ENCODE measurements at places on chromosomes 2 and 18.
A peak's percentile ranks its signal among the peaks of the same experiment; 100 is the strongest.

GRCh38 chr18:55405893-55406406 is 182.0 kb downstream of the TCF4 start:
- no peak for DNase-seq

- no peak for DNase-seq
Observed at GRCh38 chr2:155599834-155600233, 732.7 kb downstream of the NR4A2 start.

DNA sequence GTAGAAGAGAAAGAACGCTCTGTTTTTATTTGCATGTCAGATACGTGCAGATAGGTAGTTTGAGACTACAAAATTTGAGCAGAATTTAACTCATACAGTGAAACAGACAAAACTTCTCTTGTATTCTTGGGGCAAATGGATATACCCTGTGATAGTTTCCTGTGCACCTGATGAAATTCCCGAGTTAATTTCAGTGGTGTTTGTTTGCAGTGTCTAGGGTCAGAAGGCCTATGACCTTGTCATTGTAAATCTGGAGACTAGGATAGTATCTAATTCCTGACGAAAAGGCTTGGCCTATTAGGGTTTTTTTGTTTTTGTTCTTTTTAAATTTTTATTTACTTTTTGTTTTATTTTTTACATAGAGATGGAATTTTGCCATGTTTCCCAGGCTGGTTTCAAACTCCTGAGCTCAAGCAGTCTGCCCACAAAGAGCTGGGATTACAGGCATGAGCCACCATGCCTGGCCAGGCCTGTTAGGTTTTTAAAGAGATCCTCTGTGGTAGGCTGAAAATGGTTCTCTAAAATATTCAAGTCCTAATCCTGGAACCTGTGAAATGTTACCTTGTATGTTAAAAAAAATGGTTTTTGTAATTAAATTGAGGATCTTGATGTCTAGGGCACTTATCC is 17.6 kb downstream of the LCLAT1 start:
- no peak for DNase-seq

DNA sequence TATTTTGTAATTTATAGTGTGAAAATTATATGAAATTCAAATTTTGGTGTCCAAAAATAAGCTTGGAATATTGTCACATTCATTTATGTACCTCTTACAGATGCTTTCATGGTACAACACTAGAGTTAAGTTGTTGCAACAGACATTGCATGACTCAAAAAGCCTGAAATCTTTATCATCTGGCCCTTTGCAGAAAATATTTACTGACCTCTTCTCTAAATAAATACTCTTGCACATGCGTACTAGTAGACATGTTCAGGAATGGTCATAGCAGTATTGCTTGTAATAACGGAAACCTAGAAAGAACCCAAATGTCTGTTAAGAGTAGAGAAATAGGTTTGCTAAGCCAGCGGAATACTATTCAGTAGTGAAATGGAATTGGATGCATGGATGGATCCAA is 60.4 kb downstream of the GALNT1 start:
- DNase-seq = no peak

DNA sequence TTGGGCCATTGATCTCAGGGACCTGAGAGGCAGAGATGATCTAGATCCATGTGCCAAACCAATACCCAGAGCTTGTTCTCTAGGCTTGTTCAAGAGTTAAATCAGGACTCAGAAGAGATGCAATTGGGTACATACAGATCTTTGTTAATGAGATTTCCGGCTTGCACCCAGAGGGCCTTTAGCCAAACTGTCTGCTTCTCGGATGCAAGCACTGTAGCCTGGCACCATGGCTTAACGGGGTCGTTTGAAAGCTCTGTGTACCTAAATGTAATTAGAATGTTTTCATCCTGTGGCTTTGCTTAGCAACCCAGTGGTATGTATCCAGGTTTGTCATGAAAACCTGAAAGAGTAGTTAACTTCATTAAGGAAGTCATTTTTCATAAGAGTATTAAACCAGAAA is 94.2 kb downstream of the TPGS2 start:
- no peak for DNase-seq

- DNase-seq = no peak
Observed at GRCh38 chr2:66236816-66237802, 197.8 kb upstream of the MEIS1 start.

GRCh38 chr18:45361125-45361851 is 254.0 kb upstream of the SLC14A2 start:
- DNase-seq = no peak

DNA sequence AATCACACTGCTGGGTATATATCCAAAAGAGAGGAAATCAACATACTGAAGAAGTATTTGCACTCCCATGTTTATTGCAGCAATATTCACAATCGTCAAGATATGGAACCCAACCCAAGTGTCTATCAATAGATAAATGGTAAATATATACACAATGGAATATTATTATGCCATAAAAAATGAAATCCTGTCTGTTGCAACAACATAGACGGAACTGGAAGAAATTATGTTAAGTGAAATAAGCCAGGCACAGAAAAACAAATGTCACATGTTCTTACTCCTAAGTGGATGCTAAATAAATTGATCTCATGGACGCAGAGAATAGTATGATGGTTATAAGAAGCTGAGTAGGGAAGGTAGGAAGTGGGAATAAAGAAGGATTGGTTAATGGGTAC is 65.7 kb downstream of the NCKAP1 start:
- no peak for DNase-seq

- no peak for DNase-seq
Observed at GRCh38 chr2:19762142-19762541, 139.6 kb downstream of the TTC32 start.

DNA sequence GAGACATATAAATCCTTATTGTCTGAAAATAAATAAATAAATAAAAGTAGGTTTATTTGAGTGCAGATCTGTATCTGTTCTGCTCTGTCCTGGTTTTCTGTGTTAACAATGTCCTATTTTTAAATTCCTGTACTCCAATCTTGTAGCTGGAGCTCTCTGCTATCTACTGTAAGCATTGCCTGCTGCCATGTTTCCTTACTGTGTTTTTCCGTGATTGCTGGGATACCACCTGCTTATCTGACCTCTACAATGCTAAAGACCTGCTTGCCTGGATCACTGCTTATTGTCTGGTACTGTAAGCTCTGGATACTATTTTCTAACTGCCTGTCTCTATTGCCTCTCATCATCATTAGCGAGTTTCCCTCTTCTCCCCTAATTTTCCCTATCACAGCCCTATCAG is 11.6 kb downstream of the PTPN4 start:
- DNase-seq = no peak

- no peak for DNase-seq
Observed at GRCh38 chr2:207601774-207602173, 23.4 kb downstream of the METTL21A start.

DNA sequence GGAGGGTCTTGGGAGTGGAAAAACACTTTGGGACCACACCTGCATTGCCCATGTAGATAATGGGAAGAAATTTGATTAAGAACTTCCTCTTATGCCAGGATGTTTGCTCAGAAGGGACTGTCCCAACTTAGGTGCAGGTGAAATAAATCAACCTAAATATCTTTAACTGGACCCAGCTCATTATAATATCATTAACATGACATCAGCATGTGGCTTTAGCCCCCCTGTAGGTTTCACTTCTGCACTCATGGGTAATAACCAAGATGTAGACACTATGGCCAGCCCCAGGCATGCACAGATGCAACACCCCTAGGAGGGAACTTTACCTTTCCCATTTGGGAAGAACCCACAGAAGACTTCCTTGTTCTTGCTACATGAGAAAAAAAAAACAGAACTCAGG is 227.4 kb upstream of the ZNF804A start:
- DNase-seq = no peak

- DNase-seq = no peak
Observed at GRCh38 chr2:236254001-236254400, 10.2 kb downstream of the ASB18 start.

- DNase-seq = no peak
Observed at GRCh38 chr2:210086292-210086691, 83.9 kb downstream of the RPE start.

- no peak for DNase-seq
Observed at GRCh38 chr2:16430846-16431245, 234.8 kb downstream of the CYRIA start.

GRCh38 chr18:51160646-51161045 is 36.8 kb downstream of the MEX3C start:
- no peak for DNase-seq

GRCh38 chr18:70151614-70152013 is 53.9 kb downstream of the RTTN start:
- DNase-seq = no peak

GRCh38 chr2:62197011-62197924 is 1.4 kb downstream of the B3GNT2 start:
- no peak for DNase-seq

DNA sequence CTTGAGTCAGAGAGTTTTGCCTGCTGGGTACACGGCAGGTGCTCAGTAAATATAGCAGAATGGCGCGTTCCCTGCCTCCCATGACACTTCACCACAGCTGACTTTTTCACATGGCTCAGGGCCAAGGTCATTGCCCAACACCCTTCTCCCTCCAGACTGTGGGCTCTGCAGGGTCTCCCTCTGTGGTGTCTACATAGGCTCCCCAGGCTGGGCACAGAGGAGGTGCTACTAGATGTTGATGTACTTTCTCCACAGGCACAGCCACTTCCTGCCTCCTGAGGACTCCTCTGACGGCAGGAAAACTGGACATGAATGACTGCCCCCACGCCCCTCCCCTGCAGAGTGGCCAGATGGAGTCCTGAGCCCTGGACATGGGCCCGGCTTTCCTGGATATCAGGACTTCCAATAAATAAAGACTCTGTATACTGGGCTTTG is 4.2 kb downstream of the CHCHD5 start:
- DNase-seq = no peak

DNA sequence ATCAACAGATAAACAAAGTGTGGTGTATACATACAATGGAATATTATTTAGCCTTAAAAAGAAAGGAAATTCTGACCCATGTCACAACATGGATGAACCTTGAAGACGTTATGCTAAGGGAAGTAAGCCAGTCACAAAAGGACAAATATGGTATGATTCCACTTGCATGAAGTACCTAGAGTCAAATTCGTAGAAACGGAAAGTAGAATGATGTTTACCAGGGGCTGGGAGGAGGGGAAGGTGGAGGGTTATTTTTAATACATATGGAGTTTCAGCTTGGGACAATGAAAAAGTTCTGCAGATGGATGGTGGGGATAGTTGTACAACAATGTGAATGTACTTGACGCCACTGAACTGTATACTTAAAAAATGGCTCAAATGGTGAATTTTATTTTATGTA is 3.3 kb upstream of the DES start:
- no peak for DNase-seq

DNA sequence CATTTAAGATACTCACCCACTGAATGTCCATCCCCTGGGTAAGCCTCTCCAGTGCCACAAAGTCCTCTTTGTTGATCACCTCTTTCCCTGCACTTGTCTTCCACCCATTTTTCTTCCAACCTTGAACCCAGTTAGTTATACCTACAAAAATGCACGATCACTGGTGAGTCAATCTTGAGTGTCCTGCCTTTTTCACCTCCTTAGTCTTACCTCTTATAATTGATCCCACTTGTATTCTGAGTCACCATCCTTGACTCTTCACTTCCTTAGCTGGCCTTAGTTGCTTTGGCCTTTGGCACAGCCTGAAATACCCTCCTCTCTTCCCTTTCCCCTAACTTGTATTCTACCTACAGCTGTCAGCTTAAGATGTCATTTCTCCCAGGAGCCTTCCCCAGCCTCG is 10.2 kb downstream of the RNASEH1 start:
- no peak for DNase-seq

DNA sequence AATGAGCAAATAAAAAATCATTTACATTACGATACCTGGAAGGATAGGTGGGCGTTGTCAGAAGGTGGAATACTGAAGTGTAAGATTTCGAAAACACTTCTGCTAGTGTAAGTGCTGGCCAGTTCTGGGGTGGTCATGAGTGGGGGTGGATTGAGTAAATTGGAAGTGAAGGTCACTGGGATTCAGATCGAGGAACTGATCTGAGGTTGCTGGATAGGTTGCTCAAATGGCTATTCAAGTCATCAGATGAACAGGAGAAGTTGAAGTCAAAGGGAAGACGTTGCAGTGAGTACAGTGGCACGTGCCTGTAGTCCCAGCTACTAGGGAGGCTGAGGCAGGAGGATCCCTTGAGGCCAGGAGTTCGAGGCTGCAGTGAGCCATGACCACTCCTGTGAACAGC is 95.7 kb downstream of the MALT1 start:
- DNase-seq = no peak

- DNase-seq = no peak
Observed at GRCh38 chr2:69514819-69515218, 77.6 kb upstream of the NFU1 start.

GRCh38 chr18:53165770-53166169 is 825.8 kb downstream of the DCC start:
- no peak for DNase-seq

- peak; percentile 97 for DNase-seq
Observed at GRCh38 chr2:88627055-88627855, at the start of gene EIF2AK3. EIF2AK3 (minus strand) TSS chr2:88627464; CDS start chr2:88627274, 190 bp downstream.

DNA sequence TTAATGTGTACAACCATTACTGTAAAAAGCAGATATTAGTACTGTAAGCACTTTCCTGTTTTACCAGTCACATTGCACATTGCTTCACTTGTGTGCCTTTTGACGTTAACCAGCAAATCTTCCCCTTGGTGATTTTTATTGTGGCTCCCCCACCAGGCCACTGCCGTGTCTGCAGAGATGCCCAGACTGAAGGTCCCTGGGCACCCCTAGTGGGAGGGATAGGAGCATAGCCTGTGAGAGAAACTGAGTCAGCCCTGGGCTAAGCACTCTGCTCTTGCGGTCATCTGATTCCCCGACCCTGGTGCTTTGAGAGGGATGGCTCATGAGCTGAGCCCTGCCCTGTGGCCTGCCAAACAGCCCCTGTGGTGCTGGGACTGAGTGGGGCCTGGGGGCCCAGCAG is 73.4 kb downstream of the INPP4A start:
- peak; percentile 11 for DNase-seq

GRCh38 chr2:237556773-237557632 is 9.4 kb upstream of the PRLH start:
- DNase-seq = no peak

DNA sequence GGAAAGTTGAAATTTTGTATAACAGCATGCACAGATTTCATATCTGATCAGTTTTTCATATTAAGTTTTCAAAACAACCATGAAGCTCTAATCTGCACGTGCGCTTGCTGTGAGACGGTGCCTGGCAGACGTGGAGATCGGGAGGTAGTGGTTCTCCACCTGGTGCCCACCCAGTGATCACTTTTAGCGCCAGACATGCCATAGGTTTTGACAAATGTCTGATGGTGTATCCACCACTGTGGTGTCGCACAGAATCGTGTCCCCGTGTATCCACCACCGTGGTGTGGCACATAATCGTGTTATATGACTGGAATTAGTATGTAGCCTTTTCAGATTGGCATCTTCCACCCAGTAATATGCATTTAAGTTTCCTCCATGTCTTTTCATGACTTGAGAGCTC is 40.9 kb upstream of the KCNG2 start:
- DNase-seq = no peak

DNA sequence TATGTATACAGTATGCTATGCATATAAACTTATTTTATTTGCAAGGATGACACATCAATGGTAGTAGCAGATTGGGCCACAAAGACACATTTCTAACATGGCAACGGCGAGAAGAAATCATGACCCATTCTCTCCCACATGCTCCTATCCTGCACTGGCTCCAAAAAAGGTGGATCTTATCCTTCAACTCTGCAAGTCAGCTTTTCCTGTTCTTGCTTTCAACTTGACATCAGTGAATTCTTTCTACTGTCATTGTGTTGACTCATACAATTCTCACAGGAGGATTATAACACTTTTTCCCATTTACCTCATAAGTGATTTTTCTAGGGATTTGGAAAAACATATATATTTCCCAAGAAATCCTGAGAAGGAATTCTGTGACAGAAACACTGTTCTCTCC is 53.1 kb downstream of the ACVR1 start:
- DNase-seq = no peak

GRCh38 chr18:63447066-63447465 is 24.8 kb upstream of the VPS4B start:
- DNase-seq = no peak

Data from NK-92 treated with Interleukin-12 subunit alpha and Interleukin-12 subunit beta, amount 100 ng/mL, for 24 hours (cell line).